Activated T-helper 1 cell treated with anti-CD3 and anti-CD28 coated beads, Interleukin-12 subunit alpha, Interleukin-12 subunit beta, Interleukin-2, Interleukin-4 antibody, amounts not matched to agents 30 ng/mL and 10 ng/mL and 1 ng/mL, durations not matched to agents 14 hours and 24 hours and 36 hours (primary cell): ENCODE measurements at places on chromosomes 6 and 20.

- no peak for DNase-seq
Measured at GRCh38 chr6:84003131-84003530, 30.4 kb upstream of the MRAP2 start.

DNA sequence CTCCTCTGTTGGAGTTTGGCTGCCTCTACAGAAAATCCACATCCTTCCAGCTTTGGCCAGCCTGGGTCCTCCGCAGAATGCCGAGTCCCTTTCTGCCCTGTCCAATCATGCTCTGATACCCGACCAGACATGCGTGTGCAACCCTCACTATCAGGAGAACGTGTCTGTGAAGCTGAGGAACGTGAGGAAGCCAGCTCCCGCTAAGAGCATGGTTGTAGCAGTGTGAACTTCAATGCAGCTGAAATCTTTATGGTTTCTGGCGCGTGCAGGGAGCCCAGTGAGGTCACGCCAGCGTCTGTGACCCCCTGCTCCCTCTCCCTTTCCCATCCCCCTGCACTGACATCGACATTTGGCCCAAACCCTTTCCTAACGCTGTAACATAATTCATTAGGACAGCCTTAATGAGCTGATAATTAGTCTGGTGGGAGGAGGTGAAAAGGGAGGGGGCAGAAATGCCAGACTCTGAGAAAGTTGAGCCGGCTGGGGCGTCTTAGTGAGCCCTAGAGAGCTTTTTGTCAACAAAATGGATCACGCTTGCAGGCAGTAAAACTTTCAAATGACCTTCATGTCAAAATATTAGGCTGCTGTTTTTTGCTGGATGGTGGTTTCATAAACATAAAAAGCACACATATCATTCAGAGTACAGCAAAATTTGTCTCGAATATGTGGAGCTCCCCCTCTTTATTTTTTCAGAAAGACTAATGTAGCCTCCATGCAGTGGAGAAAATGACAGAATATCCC is 423.3 kb downstream of the QKI start:
- DNase-seq = no peak

- no peak for DNase-seq
Measured at GRCh38 chr6:169510871-169511270, 191.0 kb downstream of the WDR27 start.

DNA sequence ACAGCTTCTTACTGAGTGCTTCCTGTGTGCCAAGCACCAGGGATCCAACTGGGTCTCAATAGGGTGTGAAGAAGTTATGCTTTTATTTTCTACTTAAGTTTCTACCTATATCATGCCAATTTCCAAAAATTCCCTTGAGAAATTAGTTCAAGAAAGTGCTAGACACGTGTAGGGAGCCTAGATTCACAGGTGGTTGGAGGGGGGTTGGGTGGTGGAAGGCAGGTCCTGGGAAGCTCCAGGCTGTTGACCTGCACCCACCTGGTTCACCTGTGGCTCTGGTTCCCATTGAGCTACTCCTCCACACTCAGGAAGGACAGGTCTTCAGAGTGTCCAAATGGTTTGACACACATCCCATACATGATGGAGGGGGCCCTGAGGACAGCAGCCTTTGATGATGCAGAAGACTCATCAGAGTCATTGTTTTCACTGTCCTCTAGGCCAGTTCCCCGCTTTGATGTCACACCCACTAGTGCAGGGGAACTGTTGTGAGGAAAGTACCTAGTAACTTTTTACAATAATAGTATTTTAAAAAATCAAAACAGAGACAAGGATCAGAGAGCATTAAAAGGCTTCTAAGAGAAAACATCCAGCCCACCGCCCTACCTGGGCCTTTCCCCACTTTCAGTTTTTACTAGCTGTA is 39.8 kb upstream of the MYL9 start:
- DNase-seq = no peak

- no peak for DNase-seq
Measured at GRCh38 chr6:159099276-159099675, 54.5 kb upstream of the TAGAP start.

GRCh38 chr6:25013246-25013645 is 77.5 kb upstream of the RIPOR2 start:
- DNase-seq = no peak

DNA sequence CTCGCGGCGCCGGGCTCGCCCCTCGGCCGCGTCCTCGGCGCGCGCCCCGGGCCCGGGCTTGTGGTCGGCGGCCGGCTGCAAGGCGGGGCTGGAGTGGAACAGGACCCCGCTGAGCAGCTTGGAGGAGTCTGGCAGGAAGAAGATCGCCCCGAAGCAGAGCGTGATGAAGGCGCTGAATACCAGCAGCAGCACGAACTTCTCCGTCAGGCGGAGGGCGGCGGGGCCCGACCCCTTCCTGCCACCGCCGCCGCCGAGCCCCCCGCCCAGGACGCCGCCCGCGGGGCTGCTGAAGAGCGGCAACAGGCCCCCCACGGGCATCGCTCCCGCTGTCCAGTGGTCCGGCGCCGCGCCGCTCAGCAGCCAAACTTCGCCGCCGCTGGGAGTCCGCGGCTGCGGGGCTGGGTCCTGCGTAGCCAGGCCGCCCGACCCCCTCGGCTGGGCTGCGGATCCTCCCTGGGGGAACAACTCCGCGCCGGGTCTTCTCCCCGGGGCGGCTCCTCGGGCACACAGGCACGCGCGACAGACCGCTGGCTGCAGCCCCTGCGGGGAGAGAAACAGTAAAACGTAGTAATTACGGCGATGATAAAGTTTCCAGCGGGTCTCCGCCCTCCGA is 707 bp downstream of the MAN1A1 start:
- peak; percentile 31 for DNase-seq

DNA sequence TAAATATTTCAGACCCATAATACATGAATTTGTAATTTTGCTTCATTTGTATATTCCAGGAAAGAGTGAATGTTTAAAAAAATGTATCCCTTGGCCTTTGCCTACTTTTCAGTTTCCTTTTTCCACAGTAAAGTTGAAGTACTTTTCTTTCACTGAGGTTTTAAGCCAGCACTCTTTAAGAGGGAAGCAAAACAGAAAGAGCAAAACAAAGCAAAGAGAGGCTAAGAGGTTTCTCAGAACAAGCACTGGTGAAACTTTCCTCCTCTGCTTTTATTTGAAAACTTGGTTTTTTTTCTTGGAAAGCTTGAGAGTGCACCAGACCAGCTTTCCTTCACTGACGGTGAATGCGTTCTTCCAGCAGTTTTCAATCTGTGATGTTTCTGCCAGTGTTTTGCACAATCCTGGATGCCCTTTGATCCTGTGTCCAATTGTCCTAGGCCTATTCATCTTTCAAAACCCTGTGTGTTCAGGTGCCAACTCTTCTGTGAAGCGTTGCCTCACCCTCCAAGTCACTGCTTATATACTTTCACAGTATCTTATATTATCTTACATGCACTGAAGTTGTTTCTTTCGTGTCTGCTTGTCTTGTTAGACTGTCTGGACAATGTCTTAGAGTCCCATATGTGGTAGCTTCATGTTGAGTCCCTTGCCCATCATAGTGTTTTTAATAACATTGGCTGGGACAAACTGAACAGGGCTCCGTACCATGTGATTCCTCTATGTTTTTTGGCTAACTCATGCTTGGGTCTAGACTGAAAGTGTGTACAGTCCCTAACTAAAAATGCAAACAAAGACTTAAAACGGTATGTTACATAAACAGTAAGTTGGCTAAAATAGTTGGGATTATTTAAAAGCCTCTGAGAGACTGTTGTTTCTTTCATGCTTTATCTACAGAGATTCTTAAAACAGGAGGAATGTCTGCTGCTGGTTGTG is 1.9 kb downstream of the RNF217 start:
- DNase-seq = no peak

- no peak for DNase-seq
Measured at GRCh38 chr6:142725024-142725770, 219.8 kb downstream of the HIVEP2 start.

GRCh38 chr6:168979254-168979653 is 274.4 kb downstream of the THBS2 start:
- DNase-seq = no peak

DNA sequence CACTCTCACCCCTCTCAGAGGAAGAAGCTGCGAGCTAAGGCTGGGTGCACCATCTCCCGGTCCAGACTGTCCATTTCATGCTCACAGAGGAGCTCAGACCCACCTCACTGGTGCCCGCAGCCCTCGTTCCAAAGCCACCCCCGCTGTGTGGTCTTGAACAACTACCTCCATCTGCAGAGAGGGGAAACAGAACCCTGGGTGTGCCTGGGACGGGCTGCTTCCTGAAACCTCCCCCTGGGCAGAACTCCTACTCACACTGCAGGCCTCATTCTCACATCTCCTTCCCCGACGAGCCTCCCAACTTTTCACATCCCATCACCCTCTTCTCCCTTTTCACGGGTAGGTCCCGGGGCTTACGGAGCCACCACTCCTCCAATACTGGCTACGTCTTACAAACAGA is 18.1 kb downstream of the PMEPA1 start:
- no peak for DNase-seq

- DNase-seq = no peak
Measured at GRCh38 chr20:10663756-10664155, 10.0 kb downstream of the JAG1 start.

DNA sequence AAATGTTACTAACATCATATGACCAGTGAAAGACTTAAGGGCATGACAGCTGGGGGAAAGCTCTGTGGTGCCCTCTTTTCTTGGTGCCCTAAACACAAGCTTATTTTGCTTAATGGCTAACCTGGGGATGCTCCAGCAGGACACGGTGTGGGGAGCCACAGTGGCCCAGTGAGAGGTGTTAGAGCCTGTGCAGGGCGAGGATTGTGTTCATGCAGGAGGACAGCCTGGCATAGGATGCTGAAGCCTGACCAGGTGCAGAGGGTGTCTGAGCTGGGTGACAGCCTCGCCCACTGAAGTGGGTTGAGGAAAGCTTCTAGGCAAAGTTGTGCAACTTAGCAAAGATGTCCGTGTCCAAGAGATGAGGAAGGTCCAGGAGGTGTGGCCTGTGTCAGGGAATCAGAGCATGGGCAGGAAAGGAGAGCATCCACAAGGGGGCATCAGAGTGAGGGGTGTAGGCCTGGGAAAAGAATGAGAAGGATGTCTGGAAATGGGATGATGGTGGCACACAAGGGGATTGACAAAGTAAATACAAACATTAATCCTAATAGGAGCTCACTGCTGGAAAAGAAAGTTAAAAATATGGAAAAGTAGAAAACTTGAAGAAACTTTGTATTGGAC is 33.9 kb downstream of the SLC17A4 start:
- peak; percentile 13 for DNase-seq

DNA sequence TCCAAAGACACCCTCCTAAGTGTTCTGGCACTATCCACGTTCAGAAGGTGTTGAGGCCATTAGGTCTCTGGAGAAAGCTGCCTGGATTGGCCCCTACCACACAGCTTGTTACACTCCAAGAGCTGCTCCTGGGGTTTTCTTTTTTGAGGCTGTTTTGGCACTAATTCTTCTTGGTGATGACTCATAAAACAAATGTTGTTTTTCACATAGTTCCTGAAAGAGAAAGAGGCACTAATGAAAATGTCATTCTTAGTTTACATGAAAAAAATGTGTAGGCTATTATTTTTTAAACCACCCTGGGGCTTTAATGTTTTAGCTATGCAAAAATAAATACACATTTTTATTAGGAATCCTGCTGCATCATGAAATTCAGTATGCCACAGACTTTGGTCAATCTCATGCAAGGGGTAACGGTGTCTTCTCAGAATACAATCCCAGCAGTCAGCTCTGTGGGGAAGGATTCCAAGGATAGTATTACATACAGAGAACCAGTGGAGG is 38.1 kb downstream of the TBPL1 start:
- no peak for DNase-seq

GRCh38 chr6:65524232-65524631 is 182.8 kb downstream of the EYS start:
- no peak for DNase-seq

DNA sequence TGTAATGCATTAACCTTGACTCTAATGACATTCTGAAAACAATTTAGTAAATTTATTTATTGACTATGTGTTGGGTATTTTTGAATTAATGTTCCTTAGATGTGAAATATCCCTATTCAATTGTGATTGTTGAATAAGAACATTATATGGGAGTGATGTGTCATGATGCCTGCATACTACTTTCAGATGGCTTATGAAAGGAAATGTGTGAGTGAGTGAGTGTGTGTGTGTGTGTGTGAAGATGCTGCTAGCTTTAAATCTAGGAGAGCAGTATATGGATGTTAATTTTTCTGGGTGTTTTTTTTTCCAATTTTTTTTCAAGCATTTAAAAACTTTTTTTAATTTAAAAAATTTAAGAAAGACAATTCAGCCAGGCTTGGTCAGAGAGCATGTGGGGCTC is 32.5 kb upstream of the NT5E start:
- DNase-seq = no peak

GRCh38 chr6:147361311-147361981 is 147.0 kb upstream of the SAMD5 start:
- no peak for DNase-seq

DNA sequence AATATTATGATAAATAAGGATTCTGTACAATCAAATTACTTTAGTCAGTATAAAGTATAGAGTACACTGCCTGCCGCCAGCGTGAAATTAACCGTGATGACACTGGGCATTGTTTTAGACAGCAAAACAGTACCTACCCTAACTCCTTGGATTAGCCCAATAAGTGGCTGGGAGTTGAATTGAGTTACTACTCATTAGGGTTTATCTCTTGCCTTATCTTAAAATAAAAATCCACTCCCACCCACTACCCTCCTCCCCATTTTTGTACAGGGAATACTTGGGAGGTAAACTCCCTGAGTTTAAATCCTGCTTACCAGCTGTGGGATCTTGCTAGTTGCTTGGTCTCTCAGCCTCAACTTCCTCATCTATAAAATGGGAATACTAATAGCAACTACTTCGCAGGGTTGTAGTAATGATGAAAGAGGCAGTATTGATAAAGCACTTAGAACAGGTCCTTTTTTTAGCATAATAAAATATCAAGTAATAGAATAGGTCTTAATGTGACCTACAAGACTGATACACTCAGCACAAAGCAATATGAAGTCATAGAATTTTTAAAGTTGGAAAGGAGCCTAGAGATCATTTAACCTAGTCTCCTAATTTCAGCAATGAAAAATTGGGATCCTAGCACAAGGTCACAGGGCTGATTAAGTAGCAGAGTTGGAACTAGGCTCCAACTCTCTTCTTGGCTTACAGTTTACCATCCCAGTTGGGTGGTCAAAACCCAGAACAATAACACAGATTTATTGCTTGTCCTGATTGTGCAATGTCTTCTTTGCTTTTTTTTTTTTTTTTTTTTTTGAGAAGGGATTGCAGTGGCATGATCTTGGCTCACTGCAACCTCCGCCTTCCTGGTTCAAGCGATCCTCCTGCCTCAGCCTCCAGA is 23.8 kb downstream of the PHACTR2 start:
- no peak for DNase-seq

DNA sequence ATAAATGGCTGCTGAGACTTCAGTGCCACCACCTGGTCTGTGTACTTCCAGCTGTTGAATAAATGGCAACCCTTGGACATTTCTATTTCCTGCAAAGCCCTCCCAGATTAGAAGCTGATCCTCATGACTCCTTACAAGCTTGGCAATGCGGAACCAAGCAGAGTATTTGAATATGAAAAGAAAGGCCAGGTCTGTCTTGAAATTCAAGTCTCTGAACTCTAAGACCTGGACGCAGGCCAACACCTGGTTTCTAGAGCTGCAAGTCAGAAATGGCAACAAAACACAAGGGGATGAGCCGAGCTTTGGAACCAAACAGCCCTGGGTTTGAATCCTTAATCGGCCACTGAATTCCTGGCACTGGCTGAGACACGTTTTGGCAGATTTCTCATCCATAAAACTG is 353.4 kb downstream of the PTPRT start:
- DNase-seq = no peak
